ENCODE measurements at places on chromosomes 12 and 14.
A peak's percentile ranks its signal among the peaks of the same experiment; 100 is the strongest.

DNA sequence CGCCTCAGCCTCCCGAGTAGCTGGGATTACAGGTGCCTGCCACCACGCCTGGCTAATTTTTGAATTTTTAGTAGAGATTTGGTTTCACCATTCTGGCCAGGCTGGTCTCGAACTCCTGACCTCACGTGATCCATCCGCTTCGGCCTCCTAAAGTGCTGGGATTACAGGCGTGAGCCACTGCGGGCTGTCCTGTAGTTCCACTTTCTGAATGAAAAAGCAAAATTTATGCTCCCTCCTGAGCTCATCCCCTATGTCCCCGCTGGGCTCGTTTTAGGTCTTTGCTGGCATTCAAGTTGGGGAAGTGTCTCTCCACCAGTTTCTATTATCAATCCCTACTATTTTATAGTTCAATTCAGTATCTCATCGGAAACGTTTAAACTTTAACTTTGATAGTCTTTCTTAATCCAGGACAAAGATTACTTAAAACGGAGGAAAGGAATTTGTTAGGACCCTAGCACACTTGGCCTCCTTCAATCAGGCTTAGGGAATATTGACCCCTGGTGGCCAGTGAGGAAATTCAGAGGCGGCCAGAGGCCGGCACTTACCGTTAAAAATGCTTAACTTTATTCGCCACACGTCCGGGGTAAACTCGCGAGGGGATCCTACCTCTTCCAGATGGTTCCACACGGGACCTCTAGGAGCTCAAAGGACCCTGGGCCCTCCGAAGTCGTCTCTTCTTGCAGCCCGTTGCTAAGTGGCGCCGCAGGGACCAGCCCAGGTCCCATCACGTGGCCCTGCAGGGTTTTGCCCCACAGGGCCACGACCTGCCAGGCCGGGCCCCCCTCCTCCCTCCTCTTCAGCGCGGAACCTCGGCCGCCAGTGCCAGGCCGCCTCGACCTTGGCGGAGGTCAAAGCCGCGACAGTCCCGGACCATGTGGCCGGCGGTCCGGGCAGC lies 11.4 kb upstream of the DNAL1 start:
- peak; percentile 46 for DNase-seq

DNA sequence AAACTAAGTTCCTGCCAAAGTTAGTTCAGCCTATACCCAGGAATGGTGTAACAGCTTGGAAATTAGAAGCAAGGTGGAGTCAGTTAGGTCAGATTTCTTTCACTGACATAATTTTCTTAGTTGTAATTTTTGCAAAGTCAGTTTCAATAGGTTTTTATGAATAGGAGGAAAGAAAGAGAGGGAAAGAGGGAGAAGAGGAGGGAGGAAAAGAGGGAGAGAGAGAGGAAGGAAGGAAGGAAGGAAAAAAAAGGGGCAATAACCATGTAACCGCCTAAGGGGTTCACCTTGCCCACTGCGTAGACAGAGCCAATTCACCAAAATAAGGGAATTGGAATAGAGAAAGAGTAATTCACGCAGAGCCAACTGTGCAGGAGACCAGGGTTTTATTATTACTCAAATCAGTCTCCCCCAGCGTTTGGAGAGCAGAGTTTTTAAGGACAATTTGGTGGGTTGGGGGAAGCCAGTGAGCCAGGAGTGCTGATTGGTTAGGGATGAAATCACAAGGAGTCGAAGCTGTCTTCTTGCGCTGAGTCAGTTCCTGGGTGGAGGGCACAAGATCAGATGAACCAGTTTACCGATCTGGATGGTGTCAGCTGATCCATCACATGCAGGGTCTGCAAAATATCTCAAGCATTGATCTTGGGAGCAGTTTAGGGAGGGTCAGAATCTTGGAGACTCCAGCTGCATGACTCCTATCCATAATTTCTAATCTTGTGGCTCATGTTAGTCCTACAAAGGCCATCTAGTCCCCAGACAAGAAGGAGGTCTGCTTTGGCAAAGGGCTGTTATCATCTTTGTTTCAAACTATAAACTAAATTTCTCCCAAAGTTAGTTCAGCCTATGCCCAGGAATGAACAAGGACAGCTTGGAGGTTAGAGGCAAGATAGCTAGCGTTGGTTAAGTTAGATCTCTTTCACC lies 126.0 kb upstream of the AMIGO2 start:
- DNase-seq = no peak

DNA sequence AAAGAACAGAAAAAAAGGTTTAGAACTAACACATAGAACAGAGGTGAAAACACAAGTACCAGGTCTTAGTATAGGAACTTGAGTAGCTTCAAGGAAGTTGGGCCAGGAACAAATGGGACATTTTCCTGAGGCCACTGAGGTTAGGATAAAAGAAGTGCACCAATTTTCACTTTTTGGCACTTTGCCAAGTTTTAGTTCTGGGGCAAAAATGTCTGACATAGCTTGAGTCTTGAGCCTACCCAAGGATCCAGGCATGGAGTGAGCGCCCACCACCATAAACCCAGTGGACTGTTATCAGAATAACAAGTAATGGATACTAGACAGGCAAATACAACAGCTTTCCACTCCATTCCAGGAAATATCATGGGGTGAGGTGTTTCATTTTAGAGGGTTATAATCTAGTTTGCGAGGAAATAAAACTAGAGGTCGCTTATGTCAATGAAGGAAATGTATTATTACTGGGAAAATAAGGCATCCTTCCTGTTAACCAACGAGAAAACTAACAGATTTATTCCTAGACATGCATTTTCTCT lies 199.7 kb upstream of the HMGA2 start:
- no peak for DNase-seq

GRCh38 chr14:106831322-106831720 lies 1304.9 kb downstream of the TMEM121 start:
- DNase-seq = no peak

- no peak for DNase-seq
Measured at GRCh38 chr12:85779768-85780167, 56.4 kb downstream of the RASSF9 start.

DNA sequence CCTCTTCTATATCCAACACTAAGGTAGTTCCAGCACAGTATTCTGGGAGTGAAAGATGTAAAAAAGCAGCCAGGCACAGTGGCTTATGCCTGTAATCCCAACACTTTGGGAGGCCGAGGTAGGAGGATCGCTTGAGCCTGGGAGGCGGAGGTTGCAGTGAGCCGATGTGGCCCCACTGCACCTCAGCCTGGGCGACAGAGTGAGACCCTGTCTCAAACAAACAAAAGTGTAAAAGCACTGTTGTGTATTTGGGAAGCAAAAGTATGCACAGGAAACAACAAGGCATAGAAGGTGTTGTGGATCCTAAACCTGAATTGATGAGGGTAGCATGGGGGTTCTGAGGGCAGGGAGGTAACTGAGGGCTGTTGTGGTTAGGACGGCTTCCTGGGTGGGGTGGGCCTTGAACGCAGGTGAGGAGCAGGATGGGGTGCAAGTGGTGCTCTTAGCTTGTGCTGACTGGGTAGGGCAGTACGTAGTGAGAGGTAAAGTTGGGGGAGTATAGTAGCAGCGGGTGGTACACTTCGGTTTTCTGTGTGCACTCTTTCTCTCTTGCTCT lies 64.2 kb downstream of the RASSF3 start:
- peak; percentile 19 for DNase-seq

DNA sequence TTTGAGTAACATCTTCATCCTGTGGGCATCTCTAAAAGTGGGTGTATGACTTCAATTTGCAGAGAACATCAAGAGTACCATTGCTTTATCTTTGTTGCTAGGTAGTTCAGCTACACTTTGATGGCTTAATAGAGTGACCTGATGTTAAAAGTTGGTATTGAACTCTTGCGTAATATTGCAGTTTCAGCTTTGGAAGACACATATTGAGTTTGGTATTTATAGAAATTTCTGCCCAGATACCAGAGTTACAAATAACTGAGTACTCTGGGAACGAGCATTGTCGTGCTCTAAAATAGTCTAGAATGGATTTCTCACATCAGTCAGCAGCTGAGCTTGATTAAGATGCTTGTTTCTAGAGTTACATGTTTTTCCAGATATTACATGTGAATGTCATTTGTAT lies 24.8 kb upstream of the AKAP5 start:
- DNase-seq = no peak

GRCh38 chr12:92356425-92356824 lies 210.8 kb upstream of the BTG1 start:
- no peak for DNase-seq

GRCh38 chr12:38399711-38400206 lies 83.2 kb downstream of the ALG10B start:
- no peak for DNase-seq

DNA sequence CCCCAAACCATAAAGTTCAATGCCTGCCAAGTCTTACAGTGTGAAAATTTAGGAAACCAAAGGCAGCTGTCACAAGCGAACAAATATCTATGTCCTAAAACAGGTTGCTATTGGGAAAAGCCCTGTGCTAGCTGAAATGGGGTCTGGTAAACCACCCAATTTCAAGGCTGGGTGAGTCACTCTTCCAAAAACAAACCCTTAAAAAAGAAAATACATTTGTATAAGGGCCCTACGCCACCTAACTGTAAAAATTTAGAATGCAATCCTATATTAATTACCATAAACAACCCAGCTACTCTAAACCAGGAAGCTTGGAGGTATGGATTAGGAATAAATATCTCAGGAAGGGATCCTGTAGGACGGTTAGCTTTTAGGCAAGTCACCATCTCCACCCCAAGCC lies 32.1 kb downstream of the PRMT8 start:
- no peak for DNase-seq

- no peak for DNase-seq
Measured at GRCh38 chr12:103288016-103288415, 207.8 kb downstream of the C12orf42 start.

- DNase-seq = no peak
Measured at GRCh38 chr12:75842090-75842489, 189.5 kb downstream of the PHLDA1 start.

GRCh38 chr12:93519859-93520258 lies 52.5 kb downstream of the MRPL42 start:
- DNase-seq = no peak

DNA sequence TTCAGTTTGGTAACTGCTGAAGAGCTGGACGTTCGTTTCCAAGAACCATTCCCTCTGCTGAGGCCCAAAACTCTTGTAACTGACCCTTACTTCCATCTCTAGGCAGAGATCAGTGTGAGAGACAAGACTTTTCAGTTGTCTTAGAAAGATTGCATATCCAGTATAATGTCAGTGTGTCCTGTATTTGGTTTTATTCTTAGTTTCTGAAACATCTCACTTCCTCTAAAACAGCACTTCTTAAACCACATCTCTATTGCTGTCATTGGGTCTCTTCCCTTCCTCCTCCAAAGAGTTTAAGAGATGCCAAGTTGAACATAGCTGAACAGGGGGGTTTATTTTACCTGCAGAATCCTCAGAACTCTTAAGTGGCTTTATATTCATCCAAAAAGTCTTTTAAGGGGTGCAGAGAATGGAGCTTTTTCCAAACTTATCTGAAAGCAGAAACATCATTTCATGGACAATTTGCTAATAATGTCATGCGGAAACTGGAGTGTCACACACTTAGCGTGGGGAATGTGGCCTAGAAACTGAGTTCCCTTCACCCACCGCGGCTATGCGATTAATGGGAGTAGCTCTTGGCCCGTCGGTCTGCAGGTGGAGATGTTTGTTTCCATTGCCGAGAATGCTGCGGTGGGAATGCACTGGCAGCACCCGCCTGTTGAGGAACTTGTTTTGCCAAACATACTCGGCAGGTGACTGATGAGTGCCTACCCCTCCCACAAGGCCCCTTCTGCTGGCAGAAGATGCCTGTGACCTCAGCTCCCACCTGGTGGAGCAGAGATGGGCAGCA lies 148.2 kb downstream of the ADGRD1 start:
- DNase-seq = no peak

GRCh38 chr14:44846232-44846824 lies 115.4 kb downstream of the KLHL28 start:
- no peak for DNase-seq

DNA sequence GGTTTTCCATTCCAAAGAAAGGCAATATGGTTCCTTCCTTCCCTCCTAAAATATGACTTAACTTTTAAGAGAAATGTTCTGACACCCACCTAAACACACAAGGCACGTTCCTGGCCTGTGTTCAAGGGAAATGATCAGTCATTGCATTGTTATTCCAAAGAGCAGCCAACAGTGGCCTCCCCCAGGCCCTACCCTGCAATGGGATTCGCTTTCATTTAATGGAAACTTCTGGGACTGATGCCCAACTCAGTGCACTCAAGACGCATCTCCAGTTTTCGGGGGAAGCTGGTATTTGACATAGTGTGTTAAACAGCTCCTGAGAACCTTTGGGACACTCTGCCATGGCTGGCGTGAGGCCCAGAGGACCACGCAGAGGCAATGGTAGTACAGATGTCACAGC lies 65.9 kb downstream of the DDX51 start:
- no peak for DNase-seq

GRCh38 chr12:93109551-93110203 lies 180.6 kb upstream of the EEA1 start:
- DNase-seq = no peak

DNA sequence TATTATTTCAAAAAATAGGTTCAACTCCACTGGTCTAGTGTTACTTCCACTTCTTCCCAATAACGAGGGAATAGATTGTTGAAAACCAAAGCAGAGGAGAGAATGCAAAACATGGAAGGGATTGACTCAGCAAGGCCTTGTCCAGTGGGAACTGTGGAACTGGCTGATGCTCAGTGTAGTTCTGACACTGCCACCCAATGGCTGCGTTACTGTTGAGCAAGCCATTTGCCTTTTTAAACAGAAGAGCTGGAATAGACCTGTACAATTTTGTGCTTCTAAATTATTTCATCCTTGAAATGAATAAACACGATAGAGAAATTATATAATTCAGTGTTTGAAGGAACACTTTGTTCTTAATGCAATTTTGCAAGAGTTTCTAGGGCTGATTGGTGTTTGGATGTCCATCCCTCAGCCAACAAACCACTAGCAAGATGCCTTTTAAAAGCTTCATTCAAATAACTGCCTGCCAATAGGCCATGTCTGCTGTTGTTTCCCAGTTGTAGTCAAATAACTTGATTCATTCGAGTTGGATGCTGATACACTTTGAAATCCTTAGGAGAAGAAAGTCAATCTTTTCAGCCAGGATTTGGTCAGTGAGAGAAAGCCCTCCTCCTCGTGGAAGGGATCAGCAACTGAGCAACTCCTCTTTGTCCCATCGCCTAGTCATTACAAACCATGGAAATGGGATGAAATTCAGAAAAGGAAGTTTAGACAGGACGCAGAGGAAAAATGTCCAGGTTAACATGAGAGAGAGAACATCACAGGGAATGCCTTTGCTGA lies 7.3 kb upstream of the MGP start:
- no peak for DNase-seq

GRCh38 chr14:92486881-92487280 lies 26.7 kb upstream of the RIN3 start:
- no peak for DNase-seq

- DNase-seq = no peak
Measured at GRCh38 chr14:75647640-75648039, 13.0 kb downstream of the ERG28 start.

DNA sequence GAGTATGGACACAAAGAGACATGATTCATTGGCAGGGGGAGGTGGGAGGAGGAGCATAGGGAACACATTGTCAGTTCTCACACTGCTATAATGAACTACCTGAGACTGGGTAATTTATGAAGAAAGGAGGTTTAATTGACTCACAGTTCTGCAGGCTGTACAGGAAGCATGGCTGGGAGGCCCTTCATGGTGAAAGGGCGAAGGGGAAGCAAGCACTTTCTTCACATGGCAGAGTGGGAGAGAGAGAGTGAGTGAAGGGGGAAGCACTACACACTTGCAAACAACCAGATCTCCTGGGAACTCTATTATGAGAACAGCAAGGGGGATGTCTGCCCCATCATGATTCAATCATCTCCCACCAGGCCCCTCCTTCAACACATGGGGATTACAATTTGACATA lies 391.8 kb downstream of the BMP4 start:
- DNase-seq = no peak

Data from activated T-helper 1 cell treated with anti-CD3 and anti-CD28 coated beads, Interleukin-2, amount 50 U/mL, for 16 hours (primary cell).